Kidney (tissue), 22 donors: ENCODE measurements at places on chromosomes 5 and 9.
A peak's percentile ranks its signal among the peaks of the same experiment; 100 is the strongest.

DNA sequence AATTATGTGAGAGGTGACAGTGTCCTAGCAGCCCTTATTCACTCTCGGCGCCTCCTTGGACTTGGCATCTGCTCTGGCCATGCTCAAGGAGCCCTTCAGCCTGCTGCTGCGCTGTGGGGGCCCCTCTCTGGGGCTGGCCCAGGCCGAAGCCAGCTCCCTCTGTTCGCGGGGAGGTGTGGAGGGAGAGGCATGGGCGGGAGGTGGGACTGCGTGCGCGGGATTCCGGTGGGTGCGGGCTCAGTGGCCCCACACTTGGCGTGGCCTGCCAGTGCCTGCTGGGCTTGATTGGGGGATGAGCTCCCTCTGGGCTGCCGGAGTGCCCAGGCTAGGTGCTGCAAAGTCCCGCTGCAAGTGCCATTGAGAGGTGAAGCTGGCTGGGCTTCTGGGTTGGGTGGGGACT, 12.9 kb upstream of the DMRTA1 start:
- no peaks in the 10 kb centered on the region for H3K36me3 ChIP-seq
- no peak overlapping the region for H3K27ac ChIP-seq
- no peak overlapping the region for H3K4me3 ChIP-seq
- no peak for DNase-seq
- no peaks in the 10 kb centered on the region for H3K27me3 ChIP-seq
- no peaks in the 10 kb centered on the region for H3K4me1 ChIP-seq

- H3K36me3 ChIP-seq, result no peaks in the 10 kb centered on the region
- no peaks in the 10 kb centered on the region for H3K27me3 ChIP-seq
- no peaks in the 10 kb centered on the region for H3K4me1 ChIP-seq
- no peak overlapping the region for H3K4me3 ChIP-seq
- DNase-seq, result peak; percentile 14
Observed at GRCh38 chr9:3419893-3420292, 105.9 kb downstream of the RFX3 start.

- H3K27me3 ChIP-seq, result no peaks in the 10 kb centered on the region
- H3K4me3 ChIP-seq, result no peak overlapping the region
- H3K27ac ChIP-seq, result no peak overlapping the region
- no peaks in the 10 kb centered on the region for H3K36me3 ChIP-seq
- H3K4me1 ChIP-seq, result peaks cover 4% of the 10 kb centered on the region
- DNase-seq, result peak; percentile 32
Observed at GRCh38 chr5:33824516-33825195, 67.1 kb downstream of the ADAMTS12 start.

DNA sequence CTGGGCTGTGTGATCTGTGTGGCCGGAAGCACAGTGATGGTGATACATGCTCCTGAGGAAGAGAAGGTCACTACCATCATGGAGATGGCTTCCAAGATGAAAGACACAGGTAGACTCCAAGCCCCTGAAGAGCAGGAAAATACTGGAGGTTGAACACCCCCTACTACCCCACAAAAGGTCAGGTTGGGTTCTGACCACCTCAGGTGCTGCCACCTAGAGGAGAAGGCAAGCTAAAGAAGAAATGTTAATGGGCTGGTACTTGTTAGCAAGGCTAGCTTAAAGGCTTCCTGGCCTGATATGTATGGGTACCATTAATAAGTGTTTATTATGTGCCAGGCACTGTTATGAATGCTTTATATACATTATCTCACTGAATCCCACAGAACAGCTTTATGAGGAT, 11.7 kb downstream of the NIPAL4 start:
- no peaks in the 10 kb centered on the region for H3K27me3 ChIP-seq
- no peak for DNase-seq
- no peak overlapping the region for H3K27ac ChIP-seq

GRCh38 chr9:123168586-123168985, 99.8 kb downstream of the STRBP start:
- DNase-seq, result peak; percentile 40
- no peaks in the 10 kb centered on the region for H3K27me3 ChIP-seq
- no peak overlapping the region for H3K4me3 ChIP-seq
- H3K4me1 ChIP-seq, result no peaks in the 10 kb centered on the region

DNA sequence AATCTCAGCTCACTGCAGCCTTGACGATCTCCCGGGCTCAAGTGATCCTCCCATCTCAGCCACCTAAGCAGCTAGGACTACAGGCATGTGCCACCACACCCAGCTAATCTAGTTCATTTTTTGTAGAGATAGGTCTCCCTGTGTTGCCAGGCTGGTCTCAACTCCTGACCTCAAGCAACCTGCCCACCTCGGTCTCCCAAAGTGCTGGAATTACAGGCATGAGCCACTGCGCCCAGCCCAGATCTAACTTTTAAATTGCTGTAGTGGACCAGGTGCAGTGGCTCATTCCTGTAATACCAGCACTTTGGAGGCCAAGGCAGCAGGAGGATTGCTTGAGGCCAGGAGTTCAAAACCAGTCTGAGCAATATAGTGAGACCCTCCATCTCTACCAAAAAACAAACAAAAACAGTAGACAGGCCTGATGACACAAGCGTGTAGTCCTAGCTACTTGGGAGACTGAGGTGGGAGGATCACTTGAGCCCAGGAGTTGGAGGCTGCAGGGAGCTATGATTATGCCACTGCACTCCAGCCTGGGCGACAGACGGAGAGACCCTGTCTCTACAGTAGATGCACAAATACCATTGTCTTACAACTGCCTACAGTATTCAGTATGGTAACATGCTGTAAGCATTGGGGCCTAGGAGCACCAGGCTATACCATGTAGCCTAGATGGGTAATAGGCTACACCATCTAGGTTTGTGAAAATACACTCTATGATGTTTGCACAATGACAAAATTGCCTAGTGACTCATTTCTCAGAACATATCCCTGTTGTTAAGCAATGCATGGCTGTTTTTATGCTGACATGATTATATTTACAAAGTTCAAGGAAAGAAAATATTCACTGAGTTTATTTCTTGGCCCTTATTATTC, 1.5 kb upstream of the SIT1 start:
- no peak overlapping the region for H3K4me3 ChIP-seq
- H3K27ac ChIP-seq, result no peak overlapping the region
- peaks cover 4% of the 10 kb centered on the region for H3K4me1 ChIP-seq
- H3K27me3 ChIP-seq, result no peaks in the 10 kb centered on the region

DNA sequence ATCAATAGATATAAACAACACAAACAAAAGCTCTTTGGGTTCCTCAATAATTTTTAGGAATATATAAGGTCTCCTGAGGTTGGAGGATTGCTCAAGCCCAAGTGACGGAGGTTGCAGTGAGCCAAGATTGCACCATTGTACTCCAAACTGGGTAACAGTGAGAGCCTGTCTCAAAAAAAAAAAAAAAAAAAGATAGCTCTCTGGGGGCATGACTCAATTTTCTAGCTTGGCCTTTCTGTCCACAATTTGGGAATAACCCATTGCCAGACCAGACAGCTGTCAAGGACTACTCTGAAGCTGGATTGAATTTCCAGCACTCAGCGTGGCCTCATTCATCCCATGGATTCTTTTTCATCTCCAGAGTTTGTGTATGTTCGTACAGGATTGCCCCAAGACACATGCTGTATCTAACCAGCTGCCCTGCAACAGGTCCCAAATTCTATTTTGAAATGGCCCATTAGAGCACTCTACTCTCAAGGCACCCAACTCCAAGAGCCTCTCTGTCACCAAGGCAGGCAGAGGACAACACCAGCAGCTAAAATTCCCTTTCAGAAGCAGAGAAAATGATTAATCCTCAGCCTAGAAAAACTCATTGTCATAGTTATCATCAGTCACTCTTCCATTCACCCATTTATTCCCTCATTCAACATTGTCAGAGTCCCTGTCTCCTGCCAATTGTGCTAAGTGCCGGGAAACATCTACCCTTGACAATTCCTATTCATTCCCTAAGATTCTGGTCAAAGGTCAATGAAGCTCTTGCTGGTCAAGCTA, 8.7 kb downstream of the FAM193B start:
- H3K4me1 ChIP-seq, result peaks cover 7% of the 10 kb centered on the region
- no peaks in the 10 kb centered on the region for H3K27me3 ChIP-seq
- DNase-seq, result no peak

DNA sequence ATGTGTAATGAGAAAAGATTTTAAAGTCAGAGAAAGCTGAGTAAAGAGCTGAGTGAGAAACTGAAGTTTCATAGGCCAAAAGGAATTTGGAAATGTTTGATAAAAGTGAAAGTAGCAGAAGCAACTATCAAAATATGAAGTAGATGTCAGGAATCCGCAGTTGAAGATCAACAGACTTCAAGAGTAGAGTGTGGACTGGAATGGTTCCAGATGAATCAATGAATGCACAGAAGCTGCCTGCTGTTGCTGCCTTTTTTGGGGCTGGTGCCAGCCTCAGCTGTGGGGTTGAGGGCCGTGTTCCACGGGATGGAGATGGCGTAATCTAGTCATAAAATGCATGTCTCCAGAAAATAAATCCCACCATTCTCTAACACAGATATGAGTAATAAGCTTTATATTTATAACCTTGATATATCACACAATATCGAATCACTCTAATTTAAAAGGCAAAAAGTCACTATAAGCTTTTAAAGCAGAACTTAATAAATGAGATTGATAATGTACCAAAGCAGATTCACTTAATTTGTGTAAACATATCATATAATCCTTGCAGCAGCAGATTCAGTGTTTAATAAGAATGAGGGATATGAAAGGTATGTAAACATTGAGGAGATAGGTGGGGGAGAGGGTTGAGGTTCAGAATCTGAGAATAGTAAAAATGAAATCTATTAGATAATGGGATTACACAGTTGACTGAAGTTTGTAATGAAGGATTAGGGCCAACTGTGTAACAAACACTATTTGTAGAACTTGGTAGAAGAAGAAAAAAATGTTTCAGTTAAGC, 652.3 kb upstream of the FTMT start:
- no peaks in the 10 kb centered on the region for H3K4me1 ChIP-seq
- no peak overlapping the region for H3K27ac ChIP-seq
- no peak overlapping the region for H3K4me3 ChIP-seq
- DNase-seq, result no peak

GRCh38 chr9:75053869-75054268, 25.8 kb upstream of the CARNMT1 start:
- H3K4me3 ChIP-seq, result no peak overlapping the region
- no peaks in the 10 kb centered on the region for H3K36me3 ChIP-seq
- DNase-seq, result no peak
- no peak overlapping the region for H3K27ac ChIP-seq
